K562 (cell line): ENCODE measurements at places on chromosomes 2 and 18.

DNA sequence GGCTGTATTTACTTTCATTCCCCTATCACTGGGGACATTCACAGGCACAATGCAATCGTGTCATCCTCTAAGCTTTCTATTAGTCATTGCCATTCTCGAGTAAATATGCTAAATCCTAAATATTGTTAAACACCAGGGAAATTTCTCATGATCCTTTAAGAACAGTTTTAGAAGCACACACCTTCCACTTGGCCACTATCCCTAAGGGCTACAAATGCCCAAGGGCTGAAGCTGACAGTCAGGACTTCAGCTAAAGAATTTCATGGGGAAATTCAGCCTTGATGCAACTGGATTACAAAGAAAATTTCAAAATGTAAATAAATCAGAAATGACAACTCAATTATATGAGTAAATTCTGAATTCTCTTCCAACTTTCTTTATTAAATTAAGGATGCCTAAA lies 163.1 kb upstream of the PID1 start:
- DNase-seq = no peak

DNA sequence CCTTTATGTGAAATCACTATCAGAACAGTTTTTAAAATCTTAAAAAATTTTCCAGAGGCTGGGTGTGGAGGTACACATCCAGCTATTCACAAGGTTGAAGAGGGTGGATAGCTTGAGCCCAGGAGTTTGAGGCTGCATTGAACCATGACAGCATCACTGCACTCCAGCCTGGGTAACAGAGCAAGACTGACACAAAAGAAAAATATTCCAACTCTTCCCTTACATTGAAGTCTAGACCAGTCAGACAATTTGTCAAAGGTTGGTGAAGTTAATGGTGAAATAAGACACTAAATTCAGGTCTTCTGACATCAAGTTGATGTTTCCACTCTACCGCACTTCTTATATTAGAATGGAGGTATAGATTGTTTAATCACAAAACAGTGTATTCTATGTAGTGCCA lies 52.8 kb downstream of the HYCC2 start:
- DNase-seq = no peak

- DNase-seq = no peak
These were observed 672 bp downstream of the ATP6V1B1 start for GRCh38 chr2:70936165-70936978.

DNA sequence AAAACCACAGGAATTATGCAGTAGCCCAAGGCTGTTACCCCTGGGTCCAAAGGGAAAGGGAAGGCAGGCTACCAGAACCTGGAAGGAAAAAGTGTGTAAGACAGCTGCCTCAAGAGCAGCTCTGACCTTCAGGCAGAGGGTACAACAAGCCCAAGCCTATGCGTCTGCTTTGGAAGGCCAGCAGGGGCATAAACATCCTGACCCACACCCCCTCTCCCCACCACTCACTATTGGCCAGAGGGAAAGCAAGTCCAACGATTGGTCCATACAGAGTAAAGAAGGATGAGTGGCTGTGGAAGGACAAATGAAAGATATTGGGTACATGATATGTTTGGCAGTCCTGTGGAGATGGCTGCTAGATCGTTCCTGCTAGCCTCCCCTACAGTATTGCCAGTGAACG lies 227.6 kb upstream of the HNRNPA3 start:
- no peak for DNase-seq

DNA sequence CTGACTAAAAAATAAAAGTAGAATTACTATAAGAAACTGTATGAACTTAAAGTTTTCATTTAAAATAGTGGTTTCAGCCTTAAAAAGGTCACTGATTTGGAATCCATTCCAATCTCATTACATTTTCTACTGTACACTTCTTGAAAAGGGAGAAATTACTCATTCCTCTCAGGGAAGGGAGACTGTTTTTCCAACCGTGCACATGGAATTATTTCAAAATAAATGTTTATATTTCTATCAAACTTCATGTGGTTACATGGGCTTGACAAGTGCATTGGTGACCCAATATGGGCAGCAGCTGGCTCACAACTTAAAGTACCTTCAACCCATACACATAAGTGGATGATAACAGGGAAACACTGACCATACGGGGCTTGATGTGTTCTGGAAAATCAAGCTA lies 324.5 kb upstream of the THUMPD2 start:
- no peak for DNase-seq

- DNase-seq = peak; percentile 23
These were observed 36.8 kb upstream of the WIPF1 start for GRCh38 chr2:174634130-174635014.

GRCh38 chr18:13548106-13548819 lies 178.1 kb downstream of the FAM210A start:
- DNase-seq = no peak

GRCh38 chr18:78542204-78542603 lies 437.4 kb upstream of the SALL3 start:
- no peak for DNase-seq

GRCh38 chr2:228590681-228591080 lies 409.2 kb upstream of the SPHKAP start:
- no peak for DNase-seq

- no peak for DNase-seq
These were observed 44.6 kb downstream of the IRS1 start for GRCh38 chr2:226754821-226755604.

DNA sequence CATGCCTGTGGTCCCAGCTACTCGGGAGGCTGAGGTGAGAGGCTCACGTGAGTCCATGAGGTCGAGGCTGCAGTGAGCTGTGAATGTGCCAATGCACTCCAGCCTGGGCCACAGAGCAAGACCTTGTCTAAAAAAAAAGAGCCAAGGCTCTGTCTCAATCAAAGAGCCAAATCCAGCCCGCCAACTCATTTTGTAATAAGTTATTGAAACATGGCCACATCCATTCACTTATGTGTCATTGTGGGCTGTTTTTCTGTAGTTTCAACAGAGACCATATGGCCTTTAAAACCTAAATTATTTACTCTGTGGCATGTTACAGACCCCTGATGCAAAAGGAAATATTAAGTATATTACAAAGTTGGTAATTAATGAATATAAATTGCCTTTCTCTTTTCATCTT lies 60.8 kb downstream of the GPR39 start:
- DNase-seq = no peak

DNA sequence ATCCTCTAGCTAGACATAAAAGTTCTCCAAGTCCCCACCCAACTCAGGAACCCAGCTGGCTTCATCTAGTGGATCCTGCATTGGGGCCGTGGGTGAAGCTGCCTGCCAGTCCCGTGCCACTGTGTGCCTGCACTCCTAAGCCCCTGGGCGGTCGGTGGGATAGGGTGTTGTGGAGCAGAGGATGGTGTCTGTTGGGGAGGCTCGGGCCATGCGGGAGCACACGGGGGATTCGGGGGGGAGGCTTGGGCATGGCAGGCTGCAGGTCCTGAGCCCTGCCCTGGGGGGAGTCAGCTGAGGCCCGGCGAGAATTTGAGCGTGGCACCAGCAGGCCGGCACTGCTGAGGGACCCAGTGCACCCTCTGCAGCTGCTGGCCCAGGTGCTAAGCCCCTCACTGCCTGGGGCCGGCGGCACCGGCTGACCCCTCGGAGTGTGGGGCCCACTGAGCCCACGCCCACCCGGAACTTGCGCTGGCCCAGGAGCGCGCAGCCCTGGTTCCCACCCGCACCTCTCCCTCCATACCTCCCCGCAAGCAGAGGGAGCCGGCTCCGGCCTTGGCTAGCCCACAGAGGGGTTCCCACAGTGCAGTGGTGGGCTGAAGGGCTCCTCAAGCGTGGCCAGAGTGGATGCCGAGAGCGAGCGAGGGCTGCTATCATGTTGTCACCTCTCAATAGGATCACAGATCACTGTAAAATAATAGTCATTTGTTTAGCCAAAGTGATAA lies 86.4 kb downstream of the ARL6IP6 start:
- DNase-seq = no peak

- DNase-seq = no peak
These were observed 37.0 kb upstream of the CASP8 start for GRCh38 chr2:201223089-201224073.

GRCh38 chr2:156079845-156080244 lies 252.7 kb downstream of the NR4A2 start:
- no peak for DNase-seq

DNA sequence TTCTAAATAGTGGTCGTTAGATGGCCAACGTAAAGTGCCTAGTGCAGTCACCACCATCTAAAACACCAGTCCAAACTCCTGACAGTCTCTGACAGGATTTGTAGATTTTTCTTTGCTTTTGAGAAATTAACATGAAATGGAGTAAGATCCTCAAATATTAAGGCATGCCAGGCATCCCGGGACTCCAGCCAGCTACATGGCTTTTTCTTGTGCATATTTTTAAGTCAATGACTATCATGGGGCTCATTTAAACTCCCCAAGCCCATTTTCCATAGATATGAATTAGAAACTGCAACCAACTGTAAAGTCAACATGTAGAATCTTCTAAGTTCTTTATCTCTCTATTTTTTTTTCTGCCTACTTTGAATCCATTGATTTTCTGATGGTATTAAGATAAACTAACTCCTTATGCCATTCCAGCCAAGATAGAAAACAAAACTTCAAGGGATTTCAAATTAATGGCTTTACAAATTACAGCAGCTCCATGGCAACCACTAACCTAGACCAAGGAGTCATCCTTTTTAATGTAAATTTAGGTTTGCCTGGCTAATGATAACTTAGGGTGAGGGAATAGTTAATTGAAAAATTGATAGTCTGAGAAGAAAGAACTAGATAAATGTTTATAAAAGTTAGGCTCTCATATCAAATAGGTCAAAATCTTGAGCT lies 764.1 kb upstream of the NXPH2 start:
- DNase-seq = no peak
